ENCODE measurements at places on chromosomes 11 and 22.

DNA sequence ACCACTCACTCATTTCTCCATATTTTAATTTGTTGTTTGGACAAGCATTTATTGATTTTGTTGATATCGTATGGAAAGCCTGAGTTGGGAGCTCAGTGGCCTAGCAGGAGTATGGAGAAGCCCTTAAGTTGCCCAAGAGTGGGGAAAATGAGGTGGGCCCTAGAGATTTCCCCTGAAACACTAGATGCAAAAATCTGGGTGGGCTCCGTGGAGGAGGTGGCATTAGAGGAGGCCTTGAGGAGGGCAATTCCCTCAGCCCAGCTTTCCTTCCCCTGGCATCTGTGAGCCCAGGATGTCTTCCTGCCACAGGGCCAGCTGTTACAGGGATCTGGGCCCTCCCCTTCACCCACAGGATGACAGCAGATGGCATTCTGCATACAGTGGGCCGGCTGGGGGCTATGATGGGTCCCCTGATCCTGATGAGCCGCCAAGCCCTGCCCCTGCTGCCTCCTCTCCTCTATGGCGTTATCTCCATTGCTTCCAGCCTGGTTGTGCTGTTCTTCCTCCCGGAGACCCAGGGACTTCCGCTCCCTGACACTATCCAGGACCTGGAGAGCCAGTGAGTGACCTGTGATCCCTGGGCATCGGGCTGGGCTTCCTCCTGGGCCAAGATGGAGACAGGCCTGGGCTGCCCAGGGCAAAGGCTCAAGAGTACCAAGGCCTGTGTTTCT is 21.6 kb upstream of the SLC22A12 start:
- no peak for DNase-seq

GRCh38 chr11:121889931-121890330 is 226.1 kb downstream of the BLID start:
- no peak for DNase-seq

GRCh38 chr11:62104816-62105653 is 18.8 kb upstream of the INCENP start:
- no peak for DNase-seq

- DNase-seq: no peak
These were observed 6.2 kb downstream of the PTPN5 start for GRCh38 chr11:18785411-18785810.

DNA sequence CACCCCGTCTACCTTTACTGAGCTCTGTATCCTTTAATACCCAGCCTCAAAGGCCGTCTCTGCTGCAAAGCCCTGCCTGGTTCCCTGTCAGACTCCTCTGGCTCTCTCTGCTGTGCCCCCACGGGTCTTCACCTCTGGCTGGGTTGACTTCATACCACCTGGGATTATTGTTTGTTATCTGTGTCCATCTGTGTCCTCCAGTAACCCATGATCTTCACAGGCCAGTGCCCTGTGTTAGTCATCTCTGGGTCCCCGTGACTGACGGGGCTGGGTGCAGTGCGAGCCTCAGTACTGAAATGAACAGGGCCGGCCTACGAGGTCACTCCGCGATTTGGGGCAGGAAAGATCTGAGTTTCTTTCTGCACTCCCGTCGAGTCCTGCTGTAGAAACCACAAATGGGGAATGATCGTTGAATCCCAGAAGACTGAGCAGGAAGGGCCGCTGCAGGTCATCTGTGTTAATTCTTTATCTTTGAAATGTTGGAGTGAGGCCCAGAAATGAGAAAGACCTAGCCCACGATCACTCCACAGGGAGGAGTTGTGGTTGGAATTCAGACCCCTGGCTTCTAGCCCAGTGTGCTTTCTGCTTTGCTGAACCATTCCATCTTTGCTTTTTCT is 12.3 kb upstream of the TUB start:
- DNase-seq: no peak

GRCh38 chr11:134272381-134273316 is 3.5 kb upstream of the GLB1L3 start:
- no peak for DNase-seq

GRCh38 chr11:128476049-128476448 is 111.3 kb downstream of the ETS1 start:
- no peak for DNase-seq

DNA sequence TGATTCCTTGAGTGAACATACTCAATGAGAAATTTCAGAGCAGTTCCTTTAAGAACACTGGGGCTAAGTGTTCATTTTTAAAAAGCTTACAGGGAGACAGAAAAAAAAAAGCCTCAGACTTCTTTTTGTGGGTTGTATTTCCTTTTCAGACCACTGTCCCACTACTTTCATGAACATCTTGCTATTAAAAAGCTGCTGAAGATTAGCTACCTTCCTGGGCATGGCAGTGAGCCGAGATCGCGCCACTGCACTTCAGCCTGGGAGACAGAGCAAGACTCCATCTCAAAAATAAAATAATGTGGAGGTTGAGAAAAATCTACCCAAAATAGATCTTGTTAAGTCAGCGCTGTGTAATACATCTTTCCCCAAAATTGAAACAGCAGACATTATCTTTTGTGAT is 10.8 kb downstream of the TRAF6 start:
- no peak for DNase-seq

GRCh38 chr11:1297011-1297575 is 12.3 kb downstream of the TOLLIP start:
- DNase-seq: no peak

- no peak for DNase-seq
These were observed 13.5 kb downstream of the PIK3IP1 start for GRCh38 chr22:31278626-31279326.

DNA sequence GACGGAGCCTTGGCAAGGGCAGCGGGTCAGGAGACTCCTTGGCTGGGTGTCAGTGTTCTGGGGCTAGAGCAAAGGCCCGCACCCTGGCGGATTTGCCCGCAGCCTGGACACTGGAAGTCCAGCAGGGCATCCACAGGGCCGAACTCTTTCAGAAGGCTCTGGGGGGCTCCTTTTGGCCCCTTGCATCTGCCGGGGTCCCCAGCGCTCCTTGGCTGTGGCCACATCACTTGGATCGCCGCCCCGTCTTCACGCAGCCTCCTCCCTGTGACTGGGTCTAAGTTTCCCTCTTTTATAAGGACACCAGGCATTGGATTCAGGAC is 20.0 kb downstream of the MUC5AC start:
- no peak for DNase-seq

- no peak for DNase-seq
These were observed 10.9 kb upstream of the NEAT1 start for GRCh38 chr11:65411681-65412070.

DNA sequence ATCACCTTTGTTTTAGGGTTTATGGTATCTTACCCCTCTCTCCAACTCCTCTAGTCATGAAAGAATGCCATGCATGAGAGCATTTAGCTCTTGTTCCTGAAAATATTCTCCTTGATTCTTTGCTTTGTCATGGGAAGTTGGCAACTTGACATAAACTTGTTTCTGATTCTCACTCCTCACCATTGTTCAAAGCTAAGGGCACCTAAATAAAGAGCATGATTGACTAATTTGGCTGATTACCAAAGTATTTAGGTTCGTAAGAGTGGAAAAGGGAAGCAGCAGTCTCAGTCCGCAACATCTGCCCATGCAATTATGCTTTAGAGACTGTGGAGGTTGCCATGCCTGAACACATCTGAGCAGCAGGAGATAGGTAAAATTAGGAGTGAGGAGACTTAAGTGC is 26.4 kb downstream of the OR52K1 start:
- no peak for DNase-seq

DNA sequence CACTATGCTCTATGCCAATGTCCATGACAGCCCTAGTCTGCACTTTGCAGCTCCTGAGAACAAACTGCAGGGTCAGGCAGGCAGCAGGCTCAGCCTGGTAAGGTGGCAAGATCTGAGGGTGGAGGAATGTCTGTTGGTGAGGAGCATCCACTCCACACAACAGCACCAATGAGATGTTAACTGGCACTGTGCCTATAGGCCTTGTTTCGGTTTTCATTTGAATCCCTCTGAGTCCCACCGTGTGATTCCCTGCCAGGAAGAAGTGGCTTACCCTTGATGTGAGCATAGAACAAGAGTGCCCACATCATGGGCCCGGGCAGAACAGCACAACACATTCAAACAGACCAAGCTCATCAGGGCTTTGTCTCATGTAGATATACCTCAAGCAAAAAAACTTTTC is 44.1 kb upstream of the CHRM4 start:
- no peak for DNase-seq
